ENCODE measurements at places on chromosomes 3 and 15.

DNA sequence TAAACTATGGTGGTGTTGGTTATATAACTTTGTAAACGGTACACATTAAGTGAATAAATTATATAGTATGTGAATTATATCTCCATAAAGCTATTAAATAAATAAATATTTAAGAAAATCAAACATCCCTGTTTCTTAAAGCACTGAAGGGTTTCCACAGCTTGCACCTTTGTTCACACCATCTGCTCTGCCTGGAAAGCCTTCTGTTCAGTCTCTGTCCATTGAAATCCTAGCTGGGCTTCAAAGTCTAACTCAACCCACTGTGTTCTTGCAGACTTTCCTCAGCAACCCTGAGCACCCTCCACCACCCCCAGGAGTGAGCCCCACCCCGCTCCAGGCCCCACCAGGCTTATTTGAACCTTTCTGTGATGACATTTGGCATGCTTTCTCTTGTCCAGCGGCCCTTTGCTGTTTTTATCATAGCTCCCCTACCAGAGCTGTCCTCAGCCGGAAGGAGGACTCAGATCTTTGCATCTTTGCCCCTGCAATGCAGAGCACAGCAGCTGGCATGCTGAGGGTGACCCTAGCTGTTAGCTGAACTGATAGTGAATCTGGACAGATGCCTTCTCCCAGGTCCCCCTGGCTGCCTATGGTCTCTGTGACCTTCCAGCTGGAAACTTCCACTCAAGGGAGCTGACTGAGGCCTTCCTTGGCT lies 105.2 kb downstream of the DAPK2 start:
- no peak for DNase-seq

GRCh38 chr15:70362350-70362749 lies 264.6 kb upstream of the TLE3 start:
- DNase-seq = no peak

DNA sequence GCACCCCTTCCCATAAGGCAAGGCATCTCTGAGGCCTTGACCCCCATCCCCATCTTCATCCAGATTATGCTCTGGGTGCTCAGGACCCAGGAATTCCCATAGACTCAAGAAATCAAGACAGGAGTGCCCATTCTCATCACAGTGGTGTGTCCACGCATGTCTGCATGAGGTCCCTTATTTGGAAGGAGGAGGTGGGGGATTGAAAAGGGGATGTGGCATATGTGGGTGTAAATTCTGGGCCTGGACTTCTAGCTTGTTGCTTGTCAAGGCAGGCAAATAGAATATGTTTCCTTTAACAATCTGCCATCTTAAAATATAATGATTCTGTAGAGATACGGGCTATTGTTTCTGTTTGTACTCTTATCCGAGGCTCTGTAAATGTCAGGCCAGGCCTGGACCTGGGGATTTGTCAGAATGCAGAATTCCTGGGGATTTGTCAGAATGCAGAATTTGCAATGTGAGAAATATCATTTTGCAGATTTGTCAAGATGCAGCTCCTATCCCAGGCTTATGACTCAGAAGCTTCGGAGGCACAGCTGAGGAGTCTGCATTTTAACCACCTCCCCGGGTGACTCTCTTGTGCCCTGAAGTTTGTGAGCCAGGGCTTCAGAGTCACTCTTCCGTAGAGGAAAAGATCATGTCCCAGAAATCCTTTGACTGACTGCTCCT lies 157.8 kb downstream of the SV2B start:
- no peak for DNase-seq

GRCh38 chr3:60225848-60226247 lies 1025.4 kb downstream of the FHIT start:
- no peak for DNase-seq

- no peak for DNase-seq
Observed at GRCh38 chr3:169842960-169843359, 26.8 kb downstream of the LRRC31 start.

DNA sequence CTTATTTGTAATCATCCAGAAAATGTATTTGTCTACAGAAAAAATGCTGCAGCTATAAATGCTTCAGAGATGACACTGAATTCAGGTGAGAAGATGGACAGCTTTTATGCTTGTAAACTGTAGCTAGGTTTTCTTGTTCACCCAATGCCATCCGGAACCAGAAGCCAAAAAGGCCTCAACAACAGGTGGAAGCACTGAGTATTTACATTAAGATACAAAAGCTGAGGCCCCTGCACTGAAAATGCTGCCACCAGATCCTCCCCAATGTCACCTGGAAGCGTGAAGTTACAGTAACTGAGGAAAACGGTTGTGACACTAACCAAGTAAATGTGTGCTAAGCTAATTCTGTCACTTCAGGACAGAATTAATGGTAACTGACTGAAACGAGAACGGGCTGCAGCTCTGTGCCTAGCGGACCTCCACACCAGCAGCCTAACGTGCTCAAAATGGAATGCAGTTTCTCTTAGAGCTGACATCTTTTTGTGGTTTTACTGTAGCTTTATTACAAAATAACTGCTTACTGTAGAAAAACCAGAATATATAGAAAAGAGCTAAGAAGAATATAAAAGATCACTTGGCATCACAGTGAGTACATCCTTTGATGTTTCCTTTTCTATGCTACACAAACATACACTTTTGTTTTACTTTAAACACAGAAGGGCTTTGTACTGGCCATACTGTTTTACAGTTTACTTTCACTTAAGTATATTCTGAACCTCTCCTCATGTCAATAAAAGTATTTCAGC lies 7.6 kb downstream of the CHSY1 start:
- no peak for DNase-seq

- DNase-seq = no peak
Observed at GRCh38 chr3:51874889-51875288, 512 bp downstream of the IQCF5 start.

- no peak for DNase-seq
Observed at GRCh38 chr3:46874430-46874829, 3.1 kb upstream of the PTH1R start.

DNA sequence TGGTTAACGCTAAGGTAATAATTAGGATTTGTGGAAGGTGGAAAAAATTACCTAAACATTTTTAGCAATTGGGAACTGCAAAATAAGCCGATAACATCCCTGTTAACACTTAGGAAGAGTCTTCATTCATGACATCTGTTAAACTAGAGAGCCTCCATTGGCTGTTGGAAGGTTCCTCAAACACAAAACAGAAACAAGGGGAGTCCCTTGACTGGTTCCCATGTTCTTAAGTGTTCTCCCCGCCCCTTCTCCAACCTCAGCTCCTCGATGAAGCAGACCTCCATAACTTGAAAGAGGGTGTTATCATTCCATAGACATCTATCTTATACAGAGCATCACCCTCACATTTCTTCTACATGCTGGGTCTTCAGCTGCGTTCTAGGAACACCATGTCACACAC lies 2.5 kb downstream of the SLC22A13 start:
- no peak for DNase-seq

- no peak for DNase-seq
Observed at GRCh38 chr3:42254566-42254965, 11.4 kb downstream of the CCK start.

- DNase-seq = peak; percentile 61
Observed at GRCh38 chr3:57164657-57165573, at the start of gene IL17RD. TSS of gene IL17RD (minus strand) at chr3:57165353. CDS start at chr3:57165286, 67 bp downstream.

GRCh38 chr3:169118666-169119370 lies 544.7 kb downstream of the MECOM start:
- DNase-seq = no peak

DNA sequence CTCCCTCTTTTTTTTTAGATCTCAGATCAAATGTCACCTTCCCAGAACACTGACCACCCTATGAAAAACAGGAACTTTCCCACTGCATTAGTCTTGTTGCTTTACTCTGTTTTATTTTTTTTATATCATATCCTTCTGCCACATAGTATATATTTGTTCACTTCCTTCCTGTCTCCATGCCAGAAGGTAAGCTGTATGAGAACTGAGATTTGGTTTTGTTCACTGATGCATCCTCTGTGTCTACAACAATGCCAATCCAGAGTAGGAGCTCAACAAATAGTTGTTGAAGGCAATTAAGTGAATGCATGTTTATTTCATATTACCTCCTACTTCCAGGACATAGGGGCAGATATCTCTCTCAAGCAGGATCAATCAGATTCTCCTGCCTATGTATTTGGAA lies 114.4 kb downstream of the TPRG1 start:
- peak; percentile 39 for DNase-seq

GRCh38 chr3:156449710-156450574 lies 105.0 kb downstream of the SSR3 start:
- DNase-seq = peak; percentile 58

DNA sequence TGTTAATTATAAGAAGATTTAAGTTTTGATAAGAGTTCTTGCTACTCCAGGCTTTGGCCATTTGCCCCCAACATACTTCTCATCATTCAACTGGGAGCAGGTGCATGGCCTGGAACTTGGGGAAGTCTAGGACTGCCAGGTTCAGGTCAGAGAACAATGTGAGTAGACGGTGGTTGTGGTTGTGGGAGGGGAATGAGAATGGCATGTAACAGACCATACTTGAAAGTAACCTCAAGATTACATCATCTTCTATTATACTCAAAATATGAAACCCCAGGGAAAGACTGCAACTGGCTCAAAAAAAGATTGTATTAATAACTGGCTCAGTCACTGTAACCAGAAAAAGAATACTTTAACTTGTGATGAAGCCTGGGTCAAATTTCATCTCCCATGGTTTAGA lies 364.9 kb upstream of the DPPA4 start:
- DNase-seq = no peak

DNA sequence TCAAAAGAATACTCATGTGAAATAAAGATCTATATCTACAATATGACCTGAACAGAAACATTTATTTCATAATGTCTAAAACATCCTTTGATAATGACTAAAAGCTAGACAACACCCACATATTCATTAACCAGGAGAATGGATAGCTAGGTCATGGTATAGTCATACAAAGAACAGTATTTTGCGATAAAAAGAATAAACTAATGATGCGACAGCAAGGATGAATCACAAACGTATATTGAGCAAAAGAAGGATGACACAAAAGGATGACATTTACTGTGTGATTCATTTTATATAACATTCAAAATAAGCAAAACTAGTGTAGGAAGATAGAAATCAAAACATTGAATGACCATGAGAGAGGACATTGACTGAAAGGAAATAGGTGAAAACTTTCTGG lies 1233.1 kb downstream of the OTOL1 start:
- no peak for DNase-seq

- DNase-seq = no peak
Observed at GRCh38 chr3:14976317-14976716, 28.9 kb downstream of the NR2C2 start.

- DNase-seq = no peak
Observed at GRCh38 chr15:41557673-41558399, 1.2 kb upstream of the TYRO3 start.

DNA sequence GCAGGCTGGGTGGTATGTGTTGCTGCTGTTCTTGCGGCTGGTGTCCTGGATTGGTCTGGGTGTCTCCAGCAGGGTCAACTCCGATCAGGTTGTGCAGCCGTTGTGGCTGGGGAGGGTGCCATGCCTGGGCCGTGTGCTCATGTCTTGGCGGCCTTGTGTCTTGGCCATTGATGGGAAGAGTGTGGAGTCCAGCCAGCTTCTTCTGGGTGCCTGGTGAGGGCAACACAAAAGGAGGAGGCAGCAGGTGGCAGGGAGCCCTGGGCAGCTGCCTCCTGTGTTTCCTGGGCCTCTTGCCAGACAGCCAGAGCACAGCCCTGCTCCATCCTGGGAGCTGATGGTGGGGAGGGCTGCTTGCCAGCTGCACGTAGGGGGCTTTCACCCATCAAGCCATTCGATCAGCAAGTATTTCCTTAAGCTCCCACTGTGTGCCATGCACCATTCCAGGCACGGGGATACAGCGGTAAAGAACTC lies 4.3 kb downstream of the CHAC1 start:
- no peak for DNase-seq

DNA sequence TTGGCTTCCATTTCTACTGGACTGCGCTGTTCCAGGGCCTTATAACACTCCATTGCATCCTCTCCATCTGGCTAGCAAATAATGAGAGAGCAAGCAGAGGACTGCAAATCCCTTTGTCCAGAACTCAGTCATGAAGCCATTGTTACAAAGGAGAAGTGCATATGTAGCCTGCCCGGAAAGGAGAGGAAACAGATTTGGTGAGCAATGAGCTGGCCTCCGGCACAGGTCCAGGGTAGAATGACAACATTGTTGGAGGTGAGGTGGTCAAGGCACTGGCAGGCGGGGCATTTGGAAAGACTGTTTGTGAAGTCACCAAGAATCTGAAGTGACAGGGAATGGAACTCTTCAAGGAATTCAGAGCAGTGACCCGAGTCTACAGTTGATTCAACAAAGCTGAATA lies 25.0 kb upstream of the ATP1B3 start:
- peak; percentile 85 for DNase-seq

DNA sequence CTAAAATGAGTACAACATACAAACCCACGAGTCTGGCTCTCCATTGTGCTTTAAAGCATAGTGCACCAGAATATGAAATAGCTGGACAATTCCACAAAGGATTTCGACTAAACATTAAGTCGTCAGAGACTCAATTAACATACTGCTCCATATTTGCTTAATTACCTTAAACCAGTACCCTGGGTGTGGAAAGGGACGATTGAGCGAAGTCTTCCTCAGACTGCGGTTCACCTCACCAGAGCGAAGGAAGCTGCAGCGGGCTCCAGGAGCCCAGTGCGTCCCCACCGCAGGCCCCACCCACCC lies 218 bp upstream of the TRPC1 start:
- no peak for DNase-seq

- no peak for DNase-seq
Observed at GRCh38 chr3:34218706-34219385, 420.4 kb downstream of the PDCD6IP start.

DNA sequence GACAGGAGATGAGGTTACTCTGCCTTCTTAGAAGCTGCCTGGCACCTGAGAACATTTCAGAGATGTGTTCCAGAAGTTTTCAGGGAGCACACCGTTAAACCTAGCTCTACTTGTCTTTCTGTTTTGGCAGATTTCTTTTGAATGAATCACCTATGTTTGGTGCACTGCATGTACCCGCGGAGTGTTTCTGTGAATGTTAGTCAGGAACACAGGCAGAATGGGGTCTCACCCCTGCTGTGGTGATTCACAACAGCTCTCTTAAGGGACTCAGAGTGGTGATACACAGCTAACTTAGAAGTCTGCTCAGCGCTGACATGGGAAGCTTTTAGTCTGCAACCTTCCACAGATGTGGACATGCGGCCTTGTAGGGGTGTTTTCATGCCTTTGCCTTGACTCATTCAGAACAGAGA lies 24.0 kb downstream of the TSEN2 start:
- peak; percentile 6 for DNase-seq

GRCh38 chr15:77247116-77247515 lies 172.8 kb downstream of the PEAK1 start:
- no peak for DNase-seq

DNA sequence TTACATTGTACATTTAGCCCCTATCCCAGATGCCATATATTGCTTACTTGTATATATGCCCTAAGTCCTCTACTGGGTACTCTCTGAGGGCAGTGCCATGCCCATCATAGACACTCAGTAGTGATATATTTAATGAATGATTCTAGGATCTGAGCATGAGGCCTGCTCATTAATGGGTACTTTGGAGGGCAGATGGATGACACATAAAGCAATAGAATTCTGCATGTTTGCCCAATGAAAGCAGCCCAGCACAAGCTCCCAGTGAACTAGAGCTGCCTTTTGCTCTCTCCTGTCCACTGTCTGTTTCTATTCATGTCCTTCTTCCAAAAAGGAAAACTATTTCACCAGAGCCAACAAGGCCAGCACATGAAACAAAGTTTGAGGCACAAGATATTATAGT lies 63.9 kb downstream of the TGFBR2 start:
- no peak for DNase-seq
